ENCODE measurements at places on chromosomes 4 and X.

DNA sequence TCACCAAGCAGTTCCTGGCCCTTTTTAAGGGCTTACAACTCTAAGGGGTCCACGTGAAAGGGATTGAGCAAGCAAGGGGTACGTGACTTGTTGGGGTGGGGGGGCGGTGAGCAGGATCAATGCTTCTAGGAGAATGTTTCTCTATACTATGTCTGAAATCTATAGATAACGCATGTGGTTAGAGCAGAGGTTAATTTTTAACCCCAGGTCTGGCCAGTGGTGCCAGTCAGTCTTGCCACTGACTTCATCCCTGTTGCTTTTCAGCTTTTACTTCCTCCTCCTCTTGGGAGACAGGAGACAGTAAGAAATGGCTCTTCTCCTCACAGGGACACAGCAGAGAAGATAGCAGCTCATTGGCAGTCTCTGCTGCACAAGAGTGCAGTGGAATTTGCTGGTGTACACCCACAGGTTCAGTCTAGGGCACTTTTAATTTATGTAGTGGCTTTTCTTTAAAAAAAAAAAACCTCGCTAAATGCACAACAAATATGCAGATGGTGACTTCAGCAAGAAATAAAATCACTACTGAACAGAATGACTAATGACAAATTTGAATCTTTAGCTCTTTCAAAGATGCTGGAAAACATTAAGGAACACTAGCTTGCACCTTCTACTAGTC is 190.5 kb downstream of the CCNG2 start:
- peak; percentile 82 for DNase-seq

GRCh38 chr4:74873545-74874301 is 59.2 kb upstream of the PARM1 start:
- no peak for DNase-seq

DNA sequence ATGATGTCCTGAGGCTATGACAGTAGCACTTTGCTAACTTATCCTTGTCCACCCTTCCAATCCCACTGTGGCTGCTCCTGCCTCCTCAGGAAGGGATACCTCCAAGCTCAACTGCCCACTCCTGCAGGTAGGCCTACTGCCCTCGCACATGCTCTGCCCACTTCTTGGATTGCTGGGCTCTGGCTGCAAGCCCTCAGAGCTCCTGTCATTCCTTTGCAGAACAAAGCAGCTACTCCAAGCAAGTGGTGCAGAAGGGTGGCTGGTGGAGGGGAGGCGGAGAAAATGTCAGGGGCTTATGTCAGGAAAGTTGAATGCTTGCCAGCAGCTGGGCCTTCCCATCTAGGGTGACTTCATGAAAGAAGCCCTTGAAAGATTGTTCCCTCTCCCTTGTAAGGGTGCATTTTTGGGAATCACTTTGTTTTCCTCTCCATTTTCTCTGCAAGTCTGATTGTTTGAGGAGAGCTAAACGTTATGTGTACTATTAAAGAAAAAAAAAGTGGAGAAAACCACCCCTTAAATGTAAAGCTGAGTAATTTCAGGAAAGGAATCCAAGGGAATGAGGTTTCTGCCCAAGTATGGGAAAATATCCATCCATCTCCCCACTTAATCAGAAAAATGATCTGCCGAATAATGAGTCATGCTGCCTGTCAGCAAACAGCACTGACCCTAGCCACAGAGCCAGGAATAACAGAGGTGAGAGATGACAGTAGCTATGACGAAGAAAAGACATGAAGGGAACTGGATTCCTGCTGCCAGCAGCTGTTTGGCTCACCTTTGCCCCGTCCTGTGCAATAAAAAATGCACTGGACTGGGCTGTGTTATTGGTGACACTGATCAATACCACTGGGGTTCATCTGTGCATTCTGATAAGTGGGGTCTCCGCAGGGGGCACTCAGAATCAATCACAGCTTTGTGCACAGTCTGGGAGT is 102.0 kb downstream of the RTL5 start:
- no peak for DNase-seq

DNA sequence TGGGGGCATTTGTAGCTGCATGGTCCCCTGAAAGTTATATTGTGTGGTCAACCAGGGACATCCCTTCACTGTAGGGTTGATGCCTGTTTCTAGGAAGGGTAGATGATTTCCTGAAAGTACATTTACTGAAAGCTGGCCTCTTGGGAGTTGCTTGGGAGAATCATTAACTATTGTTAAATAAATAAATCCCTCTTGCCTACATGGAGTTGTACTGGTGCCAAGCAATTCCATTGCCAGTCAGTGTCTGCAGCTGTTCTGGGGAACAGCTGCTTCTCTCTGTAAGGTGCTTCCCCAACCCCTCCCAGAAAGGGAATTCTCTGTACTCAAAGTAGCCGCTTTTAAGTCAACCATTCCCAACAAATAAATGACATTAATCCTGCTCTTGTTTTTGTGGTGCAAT is 51.1 kb downstream of the C4orf51 start:
- DNase-seq, result no peak

- no peak for DNase-seq
Observed at GRCh38 chrX:38175139-38175538, 45.5 kb downstream of the SRPX start.

GRCh38 chrX:40090961-40091360 is 6.8 kb downstream of the BCOR start:
- DNase-seq, result no peak

- no peak for DNase-seq
Observed at GRCh38 chr4:78534286-78534955, 17.1 kb upstream of the ANXA3 start.

- DNase-seq, result no peak
Observed at GRCh38 chrX:141220342-141221008, 21.8 kb downstream of the SPANXC start.

DNA sequence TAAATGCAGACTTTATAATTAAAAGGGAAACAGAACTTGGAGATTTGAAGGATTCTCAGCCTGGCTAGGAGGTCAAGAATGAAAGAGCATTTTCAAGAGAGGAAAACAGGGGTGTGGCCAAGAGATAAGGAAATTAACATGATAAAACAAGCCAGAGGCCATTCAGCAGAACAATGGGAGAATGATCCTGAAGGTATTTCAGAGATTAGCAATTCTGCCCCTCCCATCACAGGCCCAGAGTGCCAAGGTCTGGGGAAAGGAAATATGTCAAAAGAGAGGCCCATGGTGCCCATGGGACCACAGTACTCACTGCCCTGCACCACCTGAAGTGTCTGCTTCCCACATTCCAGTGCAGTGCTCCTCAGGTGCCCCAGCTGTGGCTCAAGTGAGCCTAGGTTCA is 188.5 kb upstream of the STS start:
- no peak for DNase-seq

DNA sequence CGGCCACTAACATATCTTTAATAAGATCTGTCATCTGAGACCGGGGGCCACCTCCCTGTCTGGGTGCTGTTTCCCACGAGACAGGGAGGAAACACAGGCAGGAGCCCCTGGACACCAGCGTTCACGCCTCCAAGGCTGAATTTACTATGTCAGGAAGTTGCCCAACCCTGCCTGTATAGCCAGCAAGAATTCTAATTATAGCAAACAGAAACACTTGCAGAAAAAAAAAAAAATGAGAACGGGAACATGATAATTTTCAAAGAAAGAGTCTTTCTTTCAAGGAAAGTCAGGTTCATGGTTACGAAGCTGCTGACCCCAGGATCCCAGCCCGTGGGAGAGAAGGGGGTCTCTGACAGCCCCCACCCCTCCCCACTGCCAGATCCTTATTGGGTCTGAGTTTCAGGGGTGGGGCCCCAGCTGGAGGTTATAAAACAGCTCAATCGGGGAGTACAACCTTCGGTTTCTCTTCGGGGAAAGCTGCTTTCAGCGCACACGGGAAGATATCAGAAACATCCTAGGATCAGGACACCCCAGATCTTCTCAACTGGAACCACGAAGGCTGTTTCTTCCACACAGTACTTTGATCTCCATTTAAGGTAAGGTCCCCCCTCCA is at the start of gene IL3RA:
TSS of gene IL3RA (plus strand) at position 455 of the 613 bp plus-strand sequence. CDS start 4,981 bp downstream, outside the sequence.
- no peak for DNase-seq

- DNase-seq, result no peak
Observed at GRCh38 chr4:115292320-115293092, 179.1 kb upstream of the NDST4 start.

DNA sequence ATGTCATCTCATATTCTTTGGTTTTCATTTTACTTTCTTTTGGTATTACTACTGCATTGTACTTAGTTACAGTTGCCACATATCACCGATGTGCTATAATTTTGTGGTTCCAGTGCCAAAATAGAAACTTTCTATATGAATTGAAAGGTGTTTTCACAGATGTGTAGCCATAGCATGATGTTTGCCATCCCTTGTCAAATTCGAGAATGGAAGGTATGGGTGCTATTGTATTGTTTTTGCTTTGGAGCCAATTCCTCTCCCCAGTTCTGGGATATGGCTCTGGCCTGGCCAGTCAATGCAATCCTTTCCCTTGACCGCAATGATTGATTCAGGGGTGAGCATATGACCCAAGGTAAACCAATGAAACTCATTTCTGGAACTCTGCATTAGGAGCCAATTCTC is 86.2 kb upstream of the RPS6KA3 start:
- no peak for DNase-seq

- no peak for DNase-seq
Observed at GRCh38 chrX:111284631-111285293, 14.5 kb upstream of the CAPN6 start.

- DNase-seq, result no peak
Observed at GRCh38 chr4:146063143-146063542, 112.4 kb upstream of the LSM6 start.

DNA sequence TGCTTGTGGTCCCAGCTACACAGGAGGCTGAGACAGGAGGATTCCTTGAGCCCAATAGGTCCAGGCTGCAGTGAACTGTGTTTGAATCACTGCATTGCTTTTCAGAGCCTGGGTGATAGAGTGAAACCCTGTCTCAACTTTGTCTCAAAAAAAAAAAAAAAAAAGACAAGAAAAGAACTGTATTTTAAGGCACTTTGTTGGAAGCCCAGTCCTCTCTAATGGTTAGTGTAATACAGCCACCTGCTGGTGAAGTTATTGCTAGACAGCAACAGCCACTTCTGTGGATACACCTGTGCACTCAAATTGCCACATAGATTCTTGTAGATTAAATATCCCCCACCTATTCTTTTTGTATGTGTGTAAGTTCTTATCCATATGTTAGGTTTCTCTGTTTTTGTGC is 10.1 kb upstream of the FGG start:
- no peak for DNase-seq

DNA sequence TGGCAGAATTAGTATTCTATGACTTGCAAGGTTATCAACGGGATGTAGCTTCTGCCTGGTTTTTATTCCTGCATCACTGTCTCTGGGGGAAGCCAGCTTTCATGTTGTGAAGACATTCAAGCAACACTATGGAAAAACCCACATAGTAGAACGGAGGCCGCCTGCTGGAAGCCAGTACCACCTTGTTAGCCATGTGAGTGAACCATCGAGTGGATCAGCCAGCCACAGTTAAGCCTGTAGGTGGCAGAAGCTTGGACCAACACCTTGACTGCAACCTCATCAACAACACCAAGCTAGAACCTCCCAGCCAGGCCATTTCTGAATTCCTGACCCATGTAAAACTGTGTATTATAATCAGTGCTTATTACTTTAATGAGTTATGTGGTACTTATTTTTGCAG is 538.2 kb downstream of the KCNIP4 start:
- no peak for DNase-seq

DNA sequence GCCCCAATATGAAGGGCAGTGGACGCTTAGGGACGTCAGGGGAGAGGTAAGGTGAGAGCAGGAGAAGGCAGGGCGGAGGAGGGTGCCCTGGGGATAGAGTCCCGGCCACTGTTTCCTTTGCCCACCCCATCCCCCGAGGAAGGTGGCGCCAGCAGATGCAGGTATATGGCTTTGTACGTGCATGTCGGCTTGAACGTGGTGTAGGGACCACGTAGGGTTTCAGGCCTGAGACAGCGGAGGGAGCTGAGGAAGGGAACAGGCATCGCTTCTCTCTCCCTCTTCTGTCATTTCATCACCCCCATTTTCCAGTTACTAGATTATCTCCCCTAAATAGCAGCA is 97.9 kb downstream of the PHKA2 start:
- DNase-seq, result no peak

DNA sequence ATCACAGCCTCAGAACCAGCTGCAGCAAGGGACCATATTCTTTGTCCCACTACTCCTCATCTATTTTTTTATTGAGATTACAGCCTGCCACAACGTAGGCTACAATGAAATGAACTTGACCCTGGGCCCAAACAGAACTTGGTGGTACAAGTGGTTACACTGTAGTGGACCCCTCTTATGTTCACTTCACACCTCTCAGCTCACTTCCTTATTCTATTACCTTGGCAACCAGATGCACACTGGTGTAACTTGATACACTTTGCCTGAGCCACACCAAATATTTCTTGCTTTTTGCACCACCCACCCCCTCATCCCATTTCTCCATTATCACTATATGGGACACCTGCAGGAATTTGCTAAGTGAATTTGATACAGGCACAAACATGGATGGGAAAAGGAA is 105.8 kb downstream of the CXCL13 start:
- DNase-seq, result no peak

GRCh38 chr4:173138624-173139023 is 30.0 kb upstream of the GALNT7 start:
- DNase-seq, result no peak

DNA sequence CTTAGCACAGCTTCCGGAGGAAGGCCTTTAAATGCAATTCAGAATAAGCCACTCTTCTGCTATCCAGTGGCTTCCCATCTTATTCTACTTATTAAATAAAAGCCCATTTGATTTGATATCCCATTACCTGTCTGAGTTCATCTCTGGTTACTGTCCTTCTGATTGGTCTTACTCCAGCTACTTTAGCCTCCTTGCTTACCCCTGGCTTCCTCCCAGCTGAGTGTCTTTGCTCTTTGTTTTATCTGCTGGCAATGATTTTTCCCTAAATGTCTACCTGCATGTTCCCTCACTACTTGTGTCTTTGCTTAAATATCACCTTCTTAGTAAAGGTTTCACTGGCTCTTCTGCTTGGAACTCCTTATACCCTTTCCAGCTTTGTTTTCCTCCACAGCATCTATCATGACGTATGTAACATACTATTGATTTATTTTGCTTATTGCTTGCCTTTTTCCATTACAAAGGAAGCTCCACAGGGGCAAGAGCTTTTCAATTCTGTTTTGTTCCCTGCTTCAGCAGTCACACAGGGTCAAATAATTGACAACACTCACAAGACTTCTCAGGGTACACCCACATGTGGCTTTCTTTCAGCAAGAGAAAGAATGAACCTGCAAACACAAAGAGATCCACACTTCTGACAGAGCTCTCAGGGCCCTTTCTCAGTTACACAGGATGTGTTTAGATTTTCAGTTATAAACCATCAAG is 63.8 kb downstream of the TBC1D19 start:
- DNase-seq, result no peak
